ENCODE measurements at places on chromosomes 13 and 19. TPM values are rescaled to one million over a fixed set of nuclear protein-coding genes. Genes with fewer than 3 reads are reported as not detected.

Gene KLK14
- not detected for total RNA-seq

DNA sequence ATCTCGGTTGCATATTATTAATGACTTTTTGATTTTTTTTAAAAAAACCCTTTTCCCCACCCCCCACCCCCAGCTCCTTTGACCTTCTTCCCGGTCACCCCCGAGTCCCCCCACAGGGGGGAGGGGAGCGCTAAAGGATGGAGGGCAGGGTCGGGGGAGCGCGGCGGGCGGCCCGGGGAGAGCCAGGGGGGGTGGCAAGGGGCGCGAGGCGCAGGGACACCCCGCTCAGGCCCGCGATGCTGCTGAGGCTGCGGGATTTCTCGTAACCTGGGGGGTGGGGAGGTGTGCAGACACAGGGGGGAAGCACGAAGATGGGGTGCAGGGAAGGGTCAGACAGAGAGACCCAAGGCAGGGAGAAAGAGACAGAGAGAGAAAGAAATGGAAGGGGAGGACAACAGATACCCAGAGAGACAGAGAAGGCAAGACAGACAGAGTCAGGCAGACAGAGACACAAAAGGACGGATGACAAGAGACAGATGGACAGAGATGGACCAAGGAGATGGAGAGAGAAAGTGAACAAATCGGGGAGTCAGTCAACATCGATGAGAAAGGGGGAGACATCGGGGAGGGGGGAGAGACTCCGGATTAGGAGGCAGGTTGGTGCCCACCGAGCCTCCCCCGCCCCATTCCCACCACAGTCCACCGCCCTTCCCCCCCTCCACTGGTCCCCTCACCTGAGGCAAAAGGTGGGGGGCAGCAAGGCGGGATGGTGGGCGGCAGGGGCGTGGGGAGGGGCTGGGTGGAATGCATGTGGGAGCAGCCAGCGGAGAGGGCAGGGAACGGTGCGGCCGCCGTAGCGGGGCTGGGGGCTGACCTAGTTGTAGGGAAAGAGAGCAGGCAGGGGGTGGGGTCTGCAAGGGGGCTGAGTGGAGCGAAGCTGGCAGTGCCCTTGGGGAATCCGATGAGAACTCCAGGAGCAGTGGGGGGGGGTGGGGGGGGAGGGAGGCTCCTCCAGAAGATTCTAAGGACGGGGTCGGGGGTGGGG is 14.2 kb downstream of the KCNC3 start:
- no peak for DNase-seq

Gene CYP4F2
- total RNA-seq, result not detected

DNA sequence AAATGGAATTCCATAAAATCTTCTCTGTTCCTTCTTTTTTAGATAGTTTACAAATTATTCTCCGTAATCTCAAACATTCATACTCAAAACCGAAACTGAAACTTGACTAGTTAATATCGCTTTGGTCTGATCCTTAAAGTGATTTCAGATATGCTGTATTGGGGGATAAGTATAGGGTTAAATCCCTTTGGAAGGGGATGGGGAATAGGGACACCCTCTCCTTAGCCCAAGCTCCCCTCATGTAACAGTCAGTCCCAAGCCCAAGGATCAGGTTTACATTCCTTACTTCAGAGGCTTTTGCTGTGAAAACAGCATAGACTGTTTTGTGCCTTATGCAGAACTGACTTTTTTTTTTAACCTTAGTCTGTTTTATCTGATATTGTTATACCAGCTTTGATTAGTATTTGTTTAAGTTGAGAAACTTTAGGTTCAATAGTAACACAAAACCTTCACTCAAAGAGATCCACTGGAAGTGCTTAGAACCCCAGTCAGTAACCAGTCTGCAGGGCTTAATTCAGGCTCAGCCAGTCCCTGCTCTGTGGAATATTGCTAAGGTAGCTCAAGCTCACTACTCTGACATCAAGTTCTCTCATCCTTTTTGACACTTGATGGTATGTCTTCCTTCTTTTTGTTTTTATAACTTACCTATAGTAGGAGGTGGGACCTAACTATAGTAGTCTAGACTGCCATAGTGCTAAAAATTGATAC is 10.5 kb downstream of the CDADC1 start:
- DNase-seq, result no peak

Gene ATP1A3
- total RNA-seq, result 1.4 TPM

Gene KLK6
- total RNA-seq, result 33.5 TPM

Gene TUBB4A
- 4.0 TPM for total RNA-seq

Gene TTC9B
- total RNA-seq, result not detected

Gene DNASE2
- 44.4 TPM for total RNA-seq

- DNase-seq, result no peak
Measured at GRCh38 chr13:90352763-90353162, 994.7 kb upstream of the MIR17HG start.

DNA sequence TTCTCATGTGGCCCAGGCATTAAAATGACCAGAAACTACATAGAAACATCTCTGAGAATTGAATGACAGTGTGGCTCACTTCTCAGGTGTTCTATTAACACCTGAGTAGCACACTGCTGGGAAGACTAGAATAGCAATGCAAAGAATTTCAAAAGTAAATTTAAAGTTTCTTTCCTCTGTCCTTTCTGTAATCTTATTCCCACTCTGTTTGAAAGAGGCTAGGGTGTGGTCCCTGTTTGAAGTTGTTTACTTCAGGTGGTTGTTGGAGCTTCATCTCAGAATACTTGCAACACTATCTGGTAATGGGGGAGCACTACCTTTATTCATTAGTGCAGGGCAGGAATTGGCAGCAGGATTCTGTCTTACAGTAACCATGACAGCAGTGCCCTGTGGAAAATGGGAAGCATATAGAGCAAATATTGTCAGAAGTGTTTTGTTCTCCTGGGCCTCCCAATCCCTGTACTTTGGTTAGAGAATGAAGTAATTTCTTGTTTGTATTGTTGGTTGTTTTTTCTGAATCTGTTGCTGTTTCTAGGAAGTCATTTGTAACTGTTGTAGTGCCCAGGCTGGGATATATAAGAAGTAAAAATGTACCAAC is 1210.2 kb upstream of the ATXN8OS start:
- DNase-seq, result no peak

Gene LGALS14
- not detected for total RNA-seq

Gene PRR19
- total RNA-seq, result 0.92 TPM

GRCh38 chr13:41457589-41458186 is 338 bp downstream of the RGCC start:
- DNase-seq, result no peak

Gene NXNL1
- total RNA-seq, result not detected

GRCh38 chr19:58315580-58315979 is 10.4 kb downstream of the ERVK3-1 start:
- DNase-seq, result no peak

Gene ERICH4
- total RNA-seq, result not detected

- no peak for DNase-seq
Measured at GRCh38 chr19:40756502-40757110, 5.6 kb downstream of the SNRPA start.

DNA sequence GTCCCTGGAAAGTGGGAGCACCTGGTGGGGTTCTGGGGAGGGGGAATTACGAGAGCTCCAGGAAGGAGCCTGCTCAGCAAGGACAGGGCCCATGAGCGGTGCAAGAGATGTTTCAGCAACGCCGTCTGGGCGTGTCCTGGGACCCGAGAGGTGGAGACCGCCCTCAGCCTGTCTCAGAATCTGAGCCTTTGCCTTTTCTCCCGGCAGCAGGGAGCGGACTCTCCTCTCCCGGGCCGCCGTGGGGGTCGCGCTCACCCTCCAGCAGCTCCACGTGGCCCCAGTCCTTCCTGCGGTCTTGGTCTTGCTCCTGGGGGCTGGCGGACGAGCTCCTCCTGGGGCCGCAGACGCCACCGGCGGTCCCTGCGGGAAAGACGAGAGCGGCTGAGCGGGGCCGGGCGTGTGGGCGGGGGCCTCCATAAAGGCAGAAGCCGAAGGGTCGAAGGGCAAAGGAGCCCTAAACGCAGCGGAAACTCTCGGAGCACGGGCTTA is 714 bp downstream of the POLRMT start:
- DNase-seq, result no peak

DNA sequence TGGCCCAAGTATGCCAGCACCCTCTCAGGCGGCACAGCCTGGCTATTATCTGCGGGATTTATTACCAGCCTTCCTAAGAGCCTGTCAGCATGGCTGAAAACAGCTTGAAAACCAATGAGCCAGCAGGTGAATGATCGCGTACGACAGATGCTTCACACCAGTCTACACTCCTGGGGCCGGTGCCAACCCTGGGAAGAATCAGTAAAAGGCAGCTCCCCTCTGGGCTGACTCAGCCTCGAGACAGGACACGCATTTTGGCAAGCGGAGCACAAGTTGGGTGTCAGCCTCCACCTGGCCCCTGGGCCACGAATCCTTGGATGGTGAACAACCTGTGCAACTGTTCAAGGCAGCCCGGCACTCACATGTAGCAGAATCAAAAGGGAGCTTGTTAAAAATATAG is 15.6 kb downstream of the EMP3 start:
- DNase-seq, result no peak

GRCh38 chr13:44605721-44606120 is 29.6 kb upstream of the TSC22D1 start:
- DNase-seq, result no peak

Measured in kidney epithelial cell (primary cell).